Activated naive CD4-positive, alpha-beta T cell treated with anti-CD3 and anti-CD28 coated beads, Interleukin-2, amount 10 ng/mL, durations not matched to agents 7 days and 5 days (primary cell): ENCODE measurements at places on chromosomes 1 and 21.
A peak's percentile ranks its signal among the peaks of the same experiment; 100 is the strongest.

DNA sequence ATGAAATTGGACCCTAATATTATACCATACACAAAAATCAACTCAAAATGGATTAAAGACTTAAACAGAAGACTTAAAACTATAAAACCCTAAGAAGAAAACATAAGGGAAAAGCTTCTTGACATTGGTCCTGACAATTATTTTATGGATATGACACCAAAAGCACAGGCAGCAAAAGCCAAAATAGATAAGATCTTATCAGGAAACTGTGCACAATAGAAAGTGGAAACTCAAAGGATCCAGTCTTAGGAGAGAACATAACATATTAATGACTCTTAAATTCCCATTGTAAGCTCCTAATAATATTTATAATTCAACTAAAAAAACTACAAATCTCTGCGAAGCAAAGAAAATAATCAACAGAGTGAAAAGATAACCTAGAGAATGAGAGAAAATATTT, 39.8 kb downstream of the RGS13 start:
- H3K27ac ChIP-seq, result no peak overlapping the region
- H3K4me3 ChIP-seq, result no peak overlapping the region
- H3K4me1 ChIP-seq, result no peaks in the 10 kb centered on the region
- peaks cover 3% of the 10 kb centered on the region for H3K27me3 ChIP-seq
- DNase-seq, result no peak

DNA sequence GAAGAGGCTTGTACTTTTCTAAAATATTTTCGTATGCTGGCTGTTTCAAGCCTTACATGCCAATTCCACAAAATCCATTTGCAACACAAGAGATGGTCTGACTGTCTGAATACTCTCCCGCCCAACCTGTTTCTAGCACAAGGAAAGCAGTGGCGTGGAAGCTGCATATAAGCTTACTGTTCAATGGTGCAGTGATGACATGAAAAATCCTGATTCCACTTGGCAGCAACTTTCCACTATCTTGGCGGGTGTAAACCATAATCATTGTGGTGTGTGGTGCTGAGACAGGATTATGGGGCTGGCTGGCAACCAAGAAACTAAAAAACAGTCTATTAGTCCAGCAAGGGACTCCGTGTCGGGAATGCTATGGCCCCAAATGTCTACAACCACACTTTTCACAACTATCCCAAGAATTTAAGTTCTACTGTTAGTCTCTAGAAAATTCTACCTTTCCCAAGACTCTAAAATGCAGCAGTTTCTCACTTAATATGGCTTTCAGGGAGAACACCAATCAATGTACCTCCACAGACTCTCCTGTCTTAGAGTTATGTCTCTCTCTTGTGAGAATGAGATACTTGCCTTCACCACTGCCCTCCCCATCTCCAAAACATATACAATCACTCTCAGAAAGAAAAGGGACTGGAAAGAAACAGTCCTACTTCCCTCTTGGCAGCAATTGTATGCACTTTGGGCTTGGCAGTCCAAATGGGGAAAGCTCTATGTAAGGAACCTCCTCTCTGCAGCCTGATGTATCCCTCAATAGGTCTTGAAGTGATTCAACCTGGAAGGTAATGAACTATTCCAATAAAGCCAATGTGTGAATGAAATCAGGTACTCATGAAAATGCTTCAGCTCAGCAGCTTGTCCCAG, 9.5 kb downstream of the COLGALT2 start:
- H3K4me3 ChIP-seq, result no peak overlapping the region
- peaks cover 33% of the 10 kb centered on the region for H3K27me3 ChIP-seq
- H3K27ac ChIP-seq, result no peak overlapping the region
- DNase-seq, result no peak
- H3K36me3 ChIP-seq, result no peaks in the 10 kb centered on the region

DNA sequence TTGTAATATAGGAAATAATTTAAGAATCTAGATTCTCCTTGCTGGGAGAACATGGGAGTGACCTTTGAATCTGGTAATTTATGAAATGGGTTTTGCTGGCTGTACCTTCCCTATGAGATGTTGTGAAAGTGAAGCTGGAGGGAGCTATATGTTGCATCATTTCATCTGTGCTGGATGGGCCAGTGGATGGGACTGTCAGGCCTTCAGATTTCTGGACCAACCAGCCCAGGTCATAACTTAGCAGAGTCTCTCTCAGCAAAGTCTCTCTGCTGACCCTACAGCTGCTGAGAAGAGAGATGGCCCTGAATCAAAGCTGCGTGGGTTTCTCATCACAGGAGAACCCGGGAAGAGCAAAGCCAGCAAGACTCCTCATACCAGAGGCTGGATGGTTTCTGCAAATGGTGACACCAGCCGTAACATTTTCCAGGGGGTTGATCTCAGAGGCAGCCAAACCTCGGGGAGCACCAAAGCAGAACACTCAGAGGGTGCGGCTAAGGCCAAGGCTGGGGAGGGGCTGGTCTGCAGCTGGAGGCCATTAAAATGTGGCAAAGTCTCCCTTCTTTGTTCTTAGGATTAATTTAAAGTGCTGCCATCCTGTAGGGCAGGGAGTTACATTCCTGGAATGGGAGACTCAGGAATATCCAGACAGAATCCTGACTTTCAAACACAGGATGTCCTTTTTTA, 18.2 kb upstream of the PTGFRN start:
- DNase-seq, result no peak
- H3K4me1 ChIP-seq, result no peaks in the 10 kb centered on the region
- no peak overlapping the region for H3K4me3 ChIP-seq
- H3K27ac ChIP-seq, result no peak overlapping the region
- H3K27me3 ChIP-seq, result peaks cover 5% of the 10 kb centered on the region
- H3K36me3 ChIP-seq, result peaks cover 2% of the 10 kb centered on the region

DNA sequence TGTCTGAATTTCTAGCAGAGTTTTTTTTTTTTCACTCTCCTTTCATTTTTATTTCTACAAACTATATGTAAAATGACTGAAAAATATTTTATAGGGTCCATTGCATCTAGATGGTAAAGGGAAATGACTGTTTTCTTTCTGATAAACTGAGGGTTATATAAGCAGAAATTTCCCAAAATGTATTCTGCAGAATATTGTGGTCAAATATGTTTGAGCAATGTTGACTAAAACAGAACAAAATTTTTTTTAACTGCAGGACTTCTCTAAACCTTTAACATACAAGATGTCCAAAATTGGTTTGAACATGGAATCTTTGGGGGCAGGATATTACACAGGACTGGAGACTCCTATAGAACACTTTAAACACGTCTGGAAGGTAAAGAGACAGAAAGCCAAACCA, 190.5 kb downstream of the TOMM20 start:
- peaks cover 2% of the 10 kb centered on the region for H3K36me3 ChIP-seq
- DNase-seq, result no peak
- H3K4me1 ChIP-seq, result peaks cover 10% of the 10 kb centered on the region
- H3K4me3 ChIP-seq, result no peak overlapping the region
- no peak overlapping the region for H3K27ac ChIP-seq

DNA sequence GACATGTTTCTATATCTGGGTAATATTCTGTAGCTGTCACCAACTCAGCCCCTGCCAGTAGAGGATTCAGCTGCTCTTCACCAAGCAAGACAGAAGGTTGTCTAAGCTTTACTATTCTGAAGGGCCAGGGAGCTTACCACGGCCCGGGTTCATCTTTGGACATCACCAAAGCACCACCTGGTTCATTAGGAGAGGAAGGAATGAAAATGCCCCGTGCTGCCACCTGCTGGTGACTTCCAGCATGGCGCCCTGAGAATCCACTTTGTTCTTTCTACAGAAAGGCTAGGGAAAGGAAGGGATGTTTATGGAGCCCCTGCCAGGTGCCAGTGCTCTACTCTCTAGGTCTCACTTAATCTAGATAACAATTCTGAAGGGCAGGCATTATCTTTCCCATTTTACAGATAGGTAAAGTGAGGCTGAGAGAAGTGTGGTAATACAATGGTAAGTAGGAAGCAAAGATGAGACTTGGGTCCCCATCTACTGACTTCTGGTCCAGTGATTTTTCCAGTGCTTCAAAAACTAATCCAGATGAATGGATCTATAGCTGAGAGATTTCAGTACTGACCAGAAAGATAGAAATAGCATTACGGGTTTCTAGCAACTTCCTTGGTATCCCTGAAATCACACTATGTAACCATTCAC, 79.5 kb downstream of the BEND5 start:
- H3K27me3 ChIP-seq, result peaks cover 21% of the 10 kb centered on the region
- no peak overlapping the region for H3K27ac ChIP-seq
- no peak overlapping the region for H3K4me3 ChIP-seq
- DNase-seq, result peak; percentile 69

DNA sequence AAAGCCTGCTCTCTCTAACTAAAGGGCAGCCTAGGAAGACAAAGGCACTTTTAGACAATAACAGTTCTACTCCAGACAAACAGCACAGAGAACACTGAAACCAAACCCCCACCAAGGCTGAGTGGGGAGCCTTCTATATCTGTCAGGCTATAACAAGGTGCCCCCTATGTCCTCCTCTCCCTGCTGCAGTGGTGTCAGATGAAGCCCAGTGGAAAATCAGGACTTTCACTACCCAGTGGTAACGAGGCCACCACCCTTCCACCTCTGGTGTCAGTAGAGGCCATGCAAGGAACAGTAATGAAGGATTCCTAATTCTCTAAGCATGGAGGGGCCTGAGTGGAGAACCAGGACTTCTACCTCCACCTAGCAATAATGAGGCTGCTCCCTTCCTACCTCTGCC, 83.7 kb downstream of the ZSWIM5 start:
- H3K27ac ChIP-seq, result no peak overlapping the region
- no peak overlapping the region for H3K4me3 ChIP-seq
- H3K36me3 ChIP-seq, result no peaks in the 10 kb centered on the region
- no peaks in the 10 kb centered on the region for H3K27me3 ChIP-seq
- DNase-seq, result no peak

GRCh38 chr1:113226148-113226547, 153.2 kb downstream of the LRIG2 start:
- no peak overlapping the region for H3K4me3 ChIP-seq
- H3K27me3 ChIP-seq, result peaks cover 22% of the 10 kb centered on the region
- H3K36me3 ChIP-seq, result no peaks in the 10 kb centered on the region
- no peak overlapping the region for H3K27ac ChIP-seq

- peaks cover 3% of the 10 kb centered on the region for H3K4me1 ChIP-seq
- no peak for DNase-seq
- H3K27me3 ChIP-seq, result peaks cover 5% of the 10 kb centered on the region
- H3K36me3 ChIP-seq, result no peaks in the 10 kb centered on the region
- H3K4me3 ChIP-seq, result no peak overlapping the region
Measured at GRCh38 chr1:158813164-158813563, 18.0 kb upstream of the MNDA start.

GRCh38 chr1:160575112-160575664, 4.1 kb downstream of the CD84 start:
- peaks cover 17% of the 10 kb centered on the region for H3K36me3 ChIP-seq
- DNase-seq, result no peak
- peak overlapping the region; percentile 56 for H3K27ac ChIP-seq
- no peaks in the 10 kb centered on the region for H3K27me3 ChIP-seq
- H3K4me3 ChIP-seq, result no peak overlapping the region
- H3K4me1 ChIP-seq, result peaks cover 68% of the 10 kb centered on the region

DNA sequence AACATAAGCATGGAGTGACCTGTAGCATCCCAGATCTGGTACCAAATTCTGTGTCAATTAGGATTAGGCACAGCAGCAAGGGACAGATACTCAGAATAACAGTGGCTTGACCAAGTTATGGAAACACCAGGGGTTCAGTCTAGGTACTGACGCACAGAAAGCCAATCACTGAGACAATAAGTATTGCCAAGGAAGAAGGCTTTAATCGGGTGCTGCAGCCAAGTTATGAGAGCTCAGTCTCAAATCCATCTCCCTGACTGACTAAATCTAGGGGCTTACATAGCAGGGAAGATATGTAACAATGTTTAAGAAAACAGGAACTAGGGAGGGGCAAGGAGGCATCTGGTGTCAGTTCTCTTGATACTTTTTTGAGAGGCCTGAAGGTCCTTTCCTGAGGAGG, 39.6 kb upstream of the CTBS start:
- H3K27me3 ChIP-seq, result no peaks in the 10 kb centered on the region
- H3K27ac ChIP-seq, result no peak overlapping the region
- H3K36me3 ChIP-seq, result no peaks in the 10 kb centered on the region
- H3K4me1 ChIP-seq, result peaks cover 3% of the 10 kb centered on the region

GRCh38 chr1:99661780-99662179, 15.9 kb downstream of the PALMD start:
- no peak overlapping the region for H3K27ac ChIP-seq
- H3K36me3 ChIP-seq, result no peaks in the 10 kb centered on the region
- DNase-seq, result no peak
- H3K4me1 ChIP-seq, result no peaks in the 10 kb centered on the region
- H3K4me3 ChIP-seq, result no peak overlapping the region

DNA sequence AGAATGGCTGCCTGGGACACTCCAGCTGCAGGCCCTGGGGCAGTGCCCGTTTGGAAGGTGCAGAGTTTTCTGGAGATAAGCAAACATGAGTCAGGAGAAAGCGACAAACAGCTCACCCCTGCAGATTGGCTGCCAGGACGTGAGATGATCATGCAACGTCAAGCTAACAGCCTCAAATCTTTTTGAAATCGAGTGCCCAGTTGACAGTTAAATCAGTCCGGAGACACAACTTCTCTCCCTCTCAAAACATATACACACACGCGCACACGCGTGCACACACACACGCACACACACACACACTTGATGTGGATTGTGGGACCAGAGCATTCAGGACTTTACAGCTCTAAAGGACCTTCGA, 49.4 kb downstream of the TENT5C start:
- H3K4me1 ChIP-seq, result peaks cover 92% of the 10 kb centered on the region
- peak overlapping the region; percentile 87 for H3K27ac ChIP-seq
- H3K27me3 ChIP-seq, result peaks cover 23% of the 10 kb centered on the region
- no peaks in the 10 kb centered on the region for H3K36me3 ChIP-seq

DNA sequence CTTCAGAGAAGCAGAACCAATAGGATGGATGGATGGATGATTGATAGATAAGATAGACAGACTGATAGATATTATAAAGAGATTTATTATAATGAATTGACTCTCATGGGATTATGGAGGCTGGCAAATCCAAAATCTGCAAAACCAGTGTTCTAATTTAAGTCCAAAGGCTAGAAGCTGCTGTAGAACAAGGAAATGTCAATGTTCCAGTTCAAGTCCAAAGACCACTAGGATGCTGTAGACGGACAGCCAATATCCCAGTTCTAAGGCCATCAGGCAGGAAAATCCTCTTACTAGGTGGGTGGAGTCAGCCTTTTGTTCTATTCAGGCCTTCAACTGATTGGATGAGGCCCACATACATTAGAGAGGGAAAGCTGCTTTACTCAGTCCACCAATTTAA, 4.1 kb upstream of the SLC44A3 start:
- H3K27ac ChIP-seq, result no peak overlapping the region
- peaks cover 5% of the 10 kb centered on the region for H3K4me1 ChIP-seq
- H3K27me3 ChIP-seq, result peaks cover 40% of the 10 kb centered on the region
- no peak for DNase-seq
- no peak overlapping the region for H3K4me3 ChIP-seq

- DNase-seq, result no peak
- H3K36me3 ChIP-seq, result no peaks in the 10 kb centered on the region
- H3K27ac ChIP-seq, result no peak overlapping the region
- peaks cover 10% of the 10 kb centered on the region for H3K27me3 ChIP-seq
Measured at GRCh38 chr1:152645146-152645545, 18.0 kb upstream of the LCE2D start.
